ENCODE measurements at places on chromosomes 5 and 9. TPM values are rescaled to one million over a fixed set of nuclear protein-coding genes. Genes with fewer than 3 reads are reported as not detected.

Gene TIGD6
- 2.7 TPM for total RNA-seq

Gene SPATA31E1
- not detected for total RNA-seq

Gene GLDC
- 14.8 TPM for total RNA-seq

Gene DNAJA1
- 232 TPM for total RNA-seq
